ENCODE measurements at places on chromosomes 7 and 10.

- DNase-seq: no peak
Measured at GRCh38 chr10:89653410-89653869, 8.4 kb upstream of the PANK1 start.

DNA sequence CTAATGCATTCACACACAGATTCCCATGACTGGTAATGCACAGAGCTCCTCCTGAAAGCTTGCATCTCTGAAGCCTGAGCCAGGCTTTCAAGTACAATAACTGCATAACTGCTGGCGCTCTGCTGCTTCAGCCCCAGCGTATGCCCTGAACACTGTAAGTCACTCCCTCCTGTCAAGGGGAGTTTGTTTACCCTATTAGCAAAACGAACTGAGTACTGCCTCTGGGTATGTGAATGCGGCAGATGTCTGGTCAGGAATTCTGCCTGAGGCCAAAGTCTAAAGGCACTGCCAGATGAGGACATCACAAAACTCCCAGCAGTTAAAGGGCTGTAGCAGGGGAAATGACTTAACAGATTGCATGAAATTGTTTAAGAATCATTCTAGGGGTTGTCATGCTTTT is 97.7 kb downstream of the NRCAM start:
- peak; percentile 93 for DNase-seq

DNA sequence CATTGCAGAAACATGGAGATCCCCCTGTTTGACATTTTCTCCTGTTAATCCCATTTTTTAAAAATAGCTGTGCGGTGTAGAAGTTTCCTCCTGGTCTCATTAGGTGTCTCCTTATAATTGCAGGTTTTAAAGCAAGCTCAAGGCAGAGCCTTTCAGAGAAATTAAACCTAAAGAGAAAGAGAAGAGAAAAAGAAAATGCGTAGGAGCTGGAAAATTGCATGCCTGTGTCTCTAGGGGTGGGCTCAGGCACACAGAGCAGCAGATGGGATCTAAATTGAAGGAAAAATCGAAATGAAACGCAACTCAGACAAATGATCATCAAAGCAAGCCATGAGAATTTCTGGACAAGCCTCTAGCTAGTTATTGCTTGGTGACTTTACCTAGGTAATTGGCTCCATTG is 40.1 kb downstream of the GPR26 start:
- no peak for DNase-seq

- no peak for DNase-seq
Measured at GRCh38 chr7:93757426-93757825, 133.1 kb downstream of the TFPI2 start.

GRCh38 chr7:106345421-106346166 is 60.8 kb upstream of the NAMPT start:
- no peak for DNase-seq

GRCh38 chr7:100545360-100546128 is 6.5 kb downstream of the AGFG2 start:
- DNase-seq: peak; percentile 81

DNA sequence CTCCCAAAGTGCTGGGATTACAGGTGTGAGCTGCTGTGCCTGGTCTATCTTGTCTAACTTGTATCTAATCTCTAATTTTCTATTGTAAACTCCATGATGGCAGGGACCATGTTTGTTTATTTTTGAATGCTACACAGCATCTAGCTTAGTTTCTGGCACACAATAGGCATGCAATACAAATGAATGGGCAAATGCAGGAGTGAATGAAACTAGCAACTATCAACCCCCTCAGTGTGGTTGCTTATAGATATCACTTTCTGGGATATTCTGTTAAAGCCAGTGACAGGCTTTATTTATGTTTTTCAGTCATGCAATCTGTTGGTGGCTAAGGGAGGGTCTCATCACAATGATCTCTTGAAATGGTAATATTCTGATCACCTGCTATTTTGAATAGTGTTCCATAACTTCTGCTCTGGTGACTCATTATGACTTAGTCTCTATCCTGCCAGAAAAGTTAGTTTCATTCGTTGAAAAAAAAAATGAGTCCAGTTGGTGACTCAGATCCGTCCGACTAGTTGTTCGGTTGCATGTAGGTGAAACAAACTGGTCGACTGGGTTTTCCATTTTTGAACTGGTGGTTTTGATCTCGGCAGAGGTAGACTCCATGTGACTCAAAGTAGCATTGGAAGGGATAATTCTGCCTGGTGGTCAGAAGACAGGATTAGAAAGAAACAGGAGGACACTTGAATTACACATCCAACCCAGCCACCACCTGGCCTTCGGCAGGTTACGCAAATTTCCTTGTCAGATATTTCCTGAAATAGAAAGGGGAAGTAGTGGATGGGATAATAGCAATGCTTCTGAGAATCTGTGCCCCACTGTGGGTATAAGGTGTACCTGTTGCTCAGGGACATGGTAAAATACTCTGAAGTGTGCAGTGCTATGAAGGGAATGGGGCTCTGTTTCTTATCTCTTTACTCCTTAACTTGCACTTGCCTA is 76.8 kb downstream of the GATA3 start:
- no peak for DNase-seq

- no peak for DNase-seq
Measured at GRCh38 chr7:119945822-119946221, 327.2 kb upstream of the KCND2 start.

GRCh38 chr10:80392250-80392649 is 16.1 kb upstream of the PRXL2A start:
- no peak for DNase-seq

- DNase-seq: no peak
Measured at GRCh38 chr10:34121781-34122622, 693.1 kb downstream of the PARD3 start.

GRCh38 chr7:149245244-149245643 is 5.8 kb downstream of the ZNF212 start:
- DNase-seq: peak; percentile 78

DNA sequence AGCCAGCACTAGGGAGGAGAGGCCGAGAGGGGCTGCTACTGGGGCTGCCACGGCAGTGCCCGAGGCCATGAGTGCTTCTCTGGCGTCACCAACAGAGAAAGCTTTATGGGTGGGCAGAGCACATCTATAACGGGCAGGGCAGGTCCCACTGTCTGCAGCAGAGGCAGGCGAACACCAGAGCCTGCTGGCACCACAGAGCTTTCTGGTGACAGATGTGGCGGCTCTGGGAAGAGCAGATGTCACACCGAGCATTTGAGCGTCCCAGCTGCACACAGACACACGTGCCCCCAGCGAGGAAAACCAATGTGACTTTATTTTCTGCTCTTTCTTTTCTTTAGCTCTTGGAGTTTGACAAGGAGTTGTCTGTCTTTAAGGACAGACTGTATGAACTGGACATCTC is 20.5 kb downstream of the NKX6-2 start:
- DNase-seq: no peak

DNA sequence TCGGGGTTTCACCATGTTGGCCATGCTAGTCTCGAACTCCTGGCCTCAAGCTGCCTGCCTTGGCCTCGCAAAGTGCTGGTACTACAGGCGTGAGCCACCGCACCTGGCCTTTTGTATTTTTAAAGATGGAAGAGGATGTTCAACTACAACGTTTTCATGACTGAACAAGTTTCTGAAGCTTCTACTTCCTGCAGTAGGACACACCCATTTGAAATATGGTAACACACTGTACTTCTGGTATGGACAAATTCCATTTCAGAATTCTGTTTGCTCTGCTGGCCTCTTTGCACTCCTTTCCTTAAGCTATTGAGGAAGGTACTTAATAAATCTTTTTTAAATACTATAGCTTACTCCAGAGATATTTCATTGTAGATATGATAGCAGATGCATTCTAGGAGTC is 10.9 kb upstream of the CDK1 start:
- DNase-seq: no peak

GRCh38 chr10:60488111-60488669 is 98.5 kb upstream of the ANK3 start:
- DNase-seq: no peak

GRCh38 chr10:73818402-73818801 is 7.0 kb upstream of the NDST2 start:
- no peak for DNase-seq

DNA sequence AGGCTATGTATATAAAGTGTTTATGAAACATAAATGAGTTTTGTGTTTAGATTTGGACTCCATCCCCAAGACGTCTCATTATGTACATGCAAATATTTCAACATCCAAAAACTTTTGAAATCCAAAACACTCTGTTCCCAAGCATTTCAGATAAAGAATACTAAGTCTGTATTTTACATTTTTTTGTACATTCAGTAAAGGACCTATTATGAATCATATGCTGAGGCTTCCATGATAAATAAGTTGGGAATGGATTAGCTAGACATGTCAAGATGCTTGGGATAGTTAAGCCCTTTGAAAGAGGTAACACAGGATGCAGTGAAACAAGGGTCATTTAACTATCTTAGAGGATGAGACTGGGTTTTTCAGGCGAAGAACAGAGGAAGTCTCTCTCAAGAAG is 262.9 kb downstream of the SNX13 start:
- DNase-seq: peak; percentile 59

GRCh38 chr7:89607792-89608191 is 546.5 kb upstream of the STEAP1 start:
- no peak for DNase-seq

- no peak for DNase-seq
Measured at GRCh38 chr10:52739380-52740154, 33.0 kb downstream of the MBL2 start.

DNA sequence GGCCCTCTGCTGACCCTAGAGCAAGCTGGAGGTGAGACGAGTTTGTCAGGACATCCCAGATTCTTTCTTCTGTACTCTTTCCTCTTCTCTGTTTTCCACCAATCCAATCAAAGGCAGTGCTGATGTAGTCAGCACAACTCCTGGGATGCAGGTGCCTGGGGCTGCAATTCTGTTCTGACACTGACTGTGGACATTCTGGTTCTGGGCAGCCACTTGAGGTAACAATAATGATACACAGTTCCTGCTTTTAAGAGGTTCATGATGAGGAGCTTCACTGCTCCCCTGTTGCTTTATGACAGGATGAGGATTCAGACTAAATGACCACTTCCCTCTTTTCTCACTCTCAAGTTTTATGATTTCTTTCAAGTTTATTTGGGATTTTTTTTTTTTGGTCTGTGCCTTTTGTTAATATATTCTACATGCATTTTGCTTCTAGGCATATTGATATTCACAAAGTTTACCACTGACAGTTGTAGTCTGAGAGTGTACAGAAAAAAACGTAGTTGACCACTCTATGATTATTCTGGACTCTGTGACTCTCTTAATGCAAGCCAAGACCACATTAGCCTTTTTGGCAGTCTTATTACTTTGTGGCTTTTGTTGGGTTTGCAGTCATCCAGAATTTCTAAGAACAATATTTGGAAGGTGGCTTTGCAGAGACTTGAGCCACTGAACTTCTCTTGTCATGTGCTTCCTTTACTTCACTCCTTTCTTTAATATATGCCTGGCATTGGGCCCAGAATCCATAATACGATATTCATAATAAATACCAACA is 247.6 kb downstream of the AUTS2 start:
- no peak for DNase-seq

GRCh38 chr10:128576943-128577670 is 450.9 kb upstream of the MKI67 start:
- no peak for DNase-seq

DNA sequence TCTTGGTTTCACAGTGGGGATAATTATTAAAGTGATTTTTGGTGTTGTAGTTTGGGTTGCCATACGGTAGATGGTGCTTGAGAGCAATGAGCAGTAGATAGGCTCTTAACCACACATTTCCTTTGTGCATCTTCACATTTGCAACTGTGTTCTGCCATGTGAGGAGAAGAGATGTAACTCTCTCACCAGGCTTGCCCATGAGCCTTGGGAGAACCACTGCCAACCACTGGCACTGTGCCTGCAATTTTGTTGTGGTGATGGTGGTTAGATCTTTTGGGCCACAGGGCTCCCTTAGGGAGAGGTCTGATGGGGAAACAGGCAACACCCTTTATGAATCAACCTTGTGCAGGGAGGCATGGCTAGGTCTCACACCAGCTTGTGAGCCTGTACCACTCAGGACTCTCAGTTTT is 204.3 kb downstream of the CCDC7 start:
- no peak for DNase-seq

- DNase-seq: peak; percentile 43
Measured at GRCh38 chr7:140475747-140476333, 3.5 kb downstream of the MKRN1 start.

DNA sequence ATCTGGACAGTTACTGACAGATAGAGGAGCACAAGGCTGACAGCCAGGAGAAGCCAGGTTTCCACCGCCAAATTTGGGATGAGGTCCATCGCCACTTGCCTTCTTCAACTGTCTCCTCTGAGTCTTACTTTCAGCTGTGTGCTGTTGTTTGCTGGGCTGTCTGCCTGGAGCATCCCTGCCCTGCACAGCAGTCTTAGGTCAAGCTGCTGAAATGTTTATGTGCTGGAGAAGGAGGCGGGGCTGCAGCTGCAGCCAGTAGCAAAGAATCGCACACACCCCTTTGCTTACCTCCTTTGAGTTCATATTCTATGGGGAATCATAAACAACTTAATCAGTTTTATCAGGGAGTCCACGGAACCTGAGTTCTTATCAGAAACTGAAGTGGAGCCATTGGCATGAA is 20.1 kb upstream of the CYP3A5 start:
- DNase-seq: no peak

- DNase-seq: no peak
Measured at GRCh38 chr7:71443191-71443530, 311.2 kb downstream of the GALNT17 start.

DNA sequence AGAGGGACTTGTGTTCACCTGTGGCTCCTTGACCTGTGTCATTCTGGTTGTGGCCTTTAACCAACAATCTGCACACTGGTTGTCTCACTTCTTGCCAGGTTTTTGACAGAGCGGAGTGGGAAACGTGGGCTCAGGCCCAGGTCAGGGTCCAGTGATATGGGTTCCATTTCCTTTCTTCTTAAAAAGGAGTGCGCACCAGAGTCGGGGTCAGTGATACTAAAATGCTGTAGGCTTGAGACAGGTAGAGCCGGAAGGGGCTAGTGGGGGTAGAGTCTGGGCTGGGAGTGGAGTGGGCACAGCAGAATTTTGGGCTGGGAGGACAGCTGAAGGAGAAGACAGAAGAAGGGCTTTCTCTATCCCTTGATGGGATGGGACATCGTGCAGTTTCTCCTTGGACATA is 61.2 kb downstream of the SH2D4B start:
- DNase-seq: no peak

- no peak for DNase-seq
Measured at GRCh38 chr10:132458586-132459300, 61.7 kb downstream of the PWWP2B start.

- DNase-seq: no peak
Measured at GRCh38 chr7:36957620-36958019, 233.3 kb upstream of the AOAH start.

- no peak for DNase-seq
Measured at GRCh38 chr7:16925609-16926008, 43.8 kb upstream of the AGR3 start.

- no peak for DNase-seq
Measured at GRCh38 chr10:69056129-69056528, 31.8 kb upstream of the SRGN start.

DNA sequence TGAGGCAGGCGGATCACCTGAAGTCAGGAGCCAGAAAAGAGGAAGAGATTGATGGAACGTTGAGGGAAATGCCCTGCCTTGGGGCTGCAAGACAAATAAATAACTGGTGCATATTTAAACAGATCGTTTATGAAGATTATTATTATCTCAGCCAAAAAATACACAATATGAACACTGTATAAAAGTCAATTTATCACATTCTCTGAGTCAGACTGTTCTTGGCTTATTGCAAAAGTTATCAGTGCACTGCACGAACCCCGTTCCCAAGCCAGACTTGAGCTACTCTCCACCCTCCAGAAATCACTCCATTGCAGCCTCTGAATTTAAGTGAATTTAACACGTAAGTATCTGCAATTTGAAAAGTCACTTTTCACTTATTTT is 1.6 kb downstream of the DNMBP start:
- no peak for DNase-seq

- no peak for DNase-seq
Measured at GRCh38 chr10:10235003-10235402, 782.7 kb upstream of the CELF2 start.
